WERI-Rb-1 (cell line): ENCODE measurements at places on chromosomes 2 and 18.

- no peak for DNase-seq
These were observed 2.5 kb upstream of the OSR1 start for GRCh38 chr2:19360966-19361321.

GRCh38 chr2:42804338-42804737 is 12.0 kb upstream of the HAAO start:
- DNase-seq, result no peak

DNA sequence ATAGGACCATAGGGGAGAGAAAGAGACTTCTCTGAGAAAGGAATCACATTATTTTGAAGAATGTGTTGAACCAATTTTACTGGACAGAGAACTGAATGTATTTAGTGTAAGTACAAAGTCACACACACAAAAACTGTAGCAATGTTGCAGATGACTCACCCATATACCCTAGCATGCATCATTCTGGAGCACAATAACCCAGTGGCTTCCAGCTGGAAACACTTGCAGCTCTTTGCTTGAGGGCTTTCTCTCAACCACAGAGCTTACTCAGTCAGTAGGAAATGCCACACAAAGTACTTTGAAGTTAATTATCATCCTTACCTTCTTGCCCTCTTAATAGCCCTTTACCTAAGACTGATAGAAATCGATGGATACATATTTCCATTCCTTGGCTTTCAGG is 760.0 kb upstream of the FSHR start:
- no peak for DNase-seq

GRCh38 chr18:36697905-36698304 is 130.9 kb downstream of the TPGS2 start:
- DNase-seq, result no peak

DNA sequence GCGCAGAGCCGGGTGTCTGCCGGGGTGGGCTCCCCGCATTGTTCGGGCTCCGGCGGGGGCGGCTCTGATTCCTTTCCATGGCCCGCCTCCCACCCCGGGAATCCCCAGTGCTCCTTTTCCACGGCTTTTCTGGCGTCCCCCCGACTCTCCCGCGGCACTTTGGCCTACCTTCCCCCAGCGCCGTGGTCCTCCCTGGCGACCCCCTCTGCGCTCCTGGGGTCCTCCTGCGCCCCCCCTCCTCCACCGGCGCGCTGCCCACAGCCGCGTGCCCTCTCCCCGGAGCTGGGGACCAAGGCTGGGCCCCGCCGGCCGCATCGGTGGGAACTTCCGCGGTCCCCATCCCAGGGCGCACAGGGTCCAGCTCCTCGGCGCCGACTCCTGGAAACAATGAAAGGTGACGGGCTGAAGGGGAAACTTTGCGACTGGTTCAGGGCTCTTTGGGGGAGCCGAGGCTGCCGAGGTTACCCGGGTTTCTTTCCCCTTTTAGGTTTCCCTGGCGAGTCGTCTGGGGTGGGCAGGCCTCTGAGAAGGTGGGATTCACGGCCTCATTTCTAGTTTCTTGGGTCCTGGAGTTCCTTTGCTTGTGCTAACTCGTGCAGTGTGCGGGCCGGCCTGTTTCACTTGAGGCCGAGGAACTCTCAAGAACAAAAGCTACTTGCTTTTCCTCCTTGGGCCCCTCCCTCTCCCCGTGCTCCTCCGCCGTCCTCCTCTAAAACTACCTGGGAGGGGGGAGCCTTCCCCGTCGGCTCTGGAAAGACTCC is 2.2 kb downstream of the TGIF1 start:
- peak; percentile 30 for DNase-seq

DNA sequence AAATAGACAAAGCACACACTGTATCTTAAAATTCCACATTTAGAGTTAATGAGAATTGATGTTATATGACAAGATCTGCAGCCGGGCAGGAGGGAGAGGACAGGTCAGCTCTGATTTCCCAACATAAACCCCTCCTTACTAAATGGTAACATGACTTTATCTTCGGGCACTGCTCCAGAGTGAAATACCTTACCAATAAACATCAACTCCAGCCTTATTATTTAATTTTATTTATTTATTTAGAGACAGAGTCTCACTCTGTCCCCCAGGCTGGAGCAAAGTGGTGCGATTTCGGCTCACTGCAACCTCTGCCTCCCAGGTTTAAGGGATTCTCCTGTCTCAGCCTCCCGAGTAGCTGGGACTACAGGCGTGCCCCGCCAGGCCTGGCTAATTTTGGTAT is 1.7 kb downstream of the CYB5A start:
- no peak for DNase-seq

DNA sequence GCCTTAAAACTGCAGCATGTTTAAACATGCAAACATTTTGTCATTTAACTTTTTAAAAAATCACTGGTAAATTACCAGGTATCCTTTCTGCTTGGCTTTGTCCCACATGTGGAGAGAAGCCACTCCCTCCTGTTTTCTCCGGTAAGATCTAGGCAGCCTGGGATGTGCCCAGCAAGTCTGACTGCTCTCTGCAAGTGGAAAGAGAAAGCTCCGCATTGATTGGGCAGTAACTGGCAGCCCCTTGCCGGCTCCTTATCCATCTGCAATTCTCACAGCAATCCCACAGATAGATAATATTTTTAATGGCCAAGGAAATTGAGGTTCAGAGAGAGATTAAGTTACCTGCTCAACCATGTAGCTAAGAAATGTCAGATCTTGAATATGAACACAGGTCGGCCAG is 136.1 kb downstream of the TMEM200C start:
- DNase-seq, result no peak

DNA sequence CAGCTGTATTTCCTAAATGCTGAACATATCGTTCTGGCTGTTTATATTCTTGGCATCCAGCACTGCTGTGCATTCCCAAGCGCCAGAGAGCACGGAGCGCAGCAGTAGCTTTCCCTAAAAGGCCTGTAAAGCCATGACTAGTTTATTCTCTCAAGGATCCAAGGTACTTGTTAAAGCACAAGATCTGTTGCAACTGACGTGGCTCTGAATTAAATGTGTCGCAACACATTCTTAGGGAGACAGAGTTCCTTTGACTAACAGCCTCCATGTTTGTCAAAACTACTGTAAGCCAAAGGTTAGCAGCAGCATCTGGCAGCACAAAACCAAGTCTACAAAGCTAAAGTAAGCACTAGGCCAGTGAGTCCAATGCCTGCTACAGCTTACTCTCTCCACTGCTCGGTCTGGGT is 188.6 kb upstream of the FN1 start:
- no peak for DNase-seq

GRCh38 chr2:207230261-207231105 is 64.7 kb upstream of the KLF7 start:
- peak; percentile 23 for DNase-seq

- no peak for DNase-seq
These were observed 123.6 kb upstream of the EFEMP1 start for GRCh38 chr2:56047136-56047535.

DNA sequence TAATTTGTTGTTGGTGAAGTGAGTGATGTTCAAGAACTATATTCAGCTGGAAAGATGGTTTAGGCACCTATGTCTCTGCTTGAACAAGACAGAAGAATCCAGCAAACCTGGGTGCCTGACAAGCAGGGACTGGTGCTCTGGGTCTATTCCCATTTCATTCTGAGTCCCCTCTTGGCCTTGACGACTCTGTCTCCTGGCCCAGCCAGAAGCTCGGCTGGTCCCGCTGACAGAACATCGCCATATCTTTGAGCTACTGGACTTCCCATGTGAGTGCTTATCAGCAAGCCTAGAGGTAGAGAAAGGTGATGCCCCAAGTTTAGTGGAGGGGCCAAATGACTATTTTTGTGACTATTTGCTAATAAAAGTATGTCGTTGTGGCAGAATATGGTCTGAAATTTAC is 48.2 kb downstream of the SDC1 start:
- no peak for DNase-seq

- no peak for DNase-seq
These were observed 58.2 kb upstream of the ACSL3 start for GRCh38 chr2:222802514-222803196.

DNA sequence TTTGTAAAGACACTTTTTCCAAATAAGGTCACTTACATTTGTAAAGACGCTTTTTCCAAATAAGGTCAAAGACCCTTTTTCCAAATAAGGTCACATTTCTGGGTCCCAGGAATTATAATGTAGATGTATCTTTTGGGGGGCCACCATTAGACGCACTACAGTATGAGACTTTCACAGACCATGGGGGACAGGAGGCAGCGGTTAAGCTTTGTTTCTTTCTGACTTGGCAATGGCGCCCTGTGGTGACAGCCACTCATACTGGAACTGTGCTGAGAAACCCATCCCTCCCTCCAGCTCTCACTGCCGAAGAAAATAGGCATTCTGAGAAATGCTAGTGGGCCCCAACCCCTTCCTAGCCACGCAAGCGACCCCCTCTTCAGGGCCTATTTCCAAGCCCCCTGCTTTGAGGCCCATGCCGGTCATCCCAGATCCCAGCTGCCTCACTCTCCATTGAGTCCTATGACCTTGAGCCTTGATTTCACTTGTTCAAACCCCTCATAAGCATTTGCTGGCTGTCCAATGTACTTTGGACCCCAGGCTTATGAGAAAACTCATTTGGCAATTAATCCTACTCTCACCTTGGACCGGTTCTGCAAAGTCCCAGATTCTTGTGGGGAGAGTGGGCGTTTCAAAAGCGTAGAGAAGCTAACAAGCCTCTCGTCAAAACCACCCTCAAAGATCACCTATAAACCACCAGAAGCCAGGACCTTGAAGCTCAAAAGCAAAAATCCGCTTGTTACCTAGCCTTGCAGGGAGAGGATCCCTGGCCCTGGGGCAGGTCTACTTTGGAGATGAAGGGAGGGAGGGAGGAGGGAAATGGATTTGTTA is 11.3 kb upstream of the SPATA3 start:
- DNase-seq, result no peak

- no peak for DNase-seq
These were observed 45.3 kb downstream of the ZNF521 start for GRCh38 chr18:25306671-25307070.

DNA sequence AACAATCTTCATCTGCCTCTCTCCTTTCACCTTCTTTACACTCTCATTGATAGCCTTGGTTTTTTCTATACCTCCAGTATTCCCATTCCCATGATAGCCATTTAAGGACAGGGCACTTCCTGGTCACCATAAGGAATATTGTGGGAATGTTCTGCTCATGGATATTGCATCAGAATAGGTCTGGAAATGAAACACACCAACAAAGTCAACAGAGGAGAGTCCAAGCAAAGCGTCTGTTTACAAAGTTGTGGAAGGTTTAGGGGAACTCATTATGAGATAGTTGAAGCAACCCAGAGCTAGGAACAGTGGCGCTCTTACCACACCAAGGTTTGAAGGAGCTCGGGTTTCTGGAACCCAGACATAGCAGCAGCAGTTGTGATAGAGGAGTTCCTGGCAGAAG is 150.3 kb upstream of the TNP1 start:
- DNase-seq, result no peak

GRCh38 chr2:3065928-3066327 is 311.7 kb downstream of the EIPR1 start:
- DNase-seq, result no peak

GRCh38 chr2:223589901-223590300 is 12.3 kb downstream of the SCG2 start:
- no peak for DNase-seq

DNA sequence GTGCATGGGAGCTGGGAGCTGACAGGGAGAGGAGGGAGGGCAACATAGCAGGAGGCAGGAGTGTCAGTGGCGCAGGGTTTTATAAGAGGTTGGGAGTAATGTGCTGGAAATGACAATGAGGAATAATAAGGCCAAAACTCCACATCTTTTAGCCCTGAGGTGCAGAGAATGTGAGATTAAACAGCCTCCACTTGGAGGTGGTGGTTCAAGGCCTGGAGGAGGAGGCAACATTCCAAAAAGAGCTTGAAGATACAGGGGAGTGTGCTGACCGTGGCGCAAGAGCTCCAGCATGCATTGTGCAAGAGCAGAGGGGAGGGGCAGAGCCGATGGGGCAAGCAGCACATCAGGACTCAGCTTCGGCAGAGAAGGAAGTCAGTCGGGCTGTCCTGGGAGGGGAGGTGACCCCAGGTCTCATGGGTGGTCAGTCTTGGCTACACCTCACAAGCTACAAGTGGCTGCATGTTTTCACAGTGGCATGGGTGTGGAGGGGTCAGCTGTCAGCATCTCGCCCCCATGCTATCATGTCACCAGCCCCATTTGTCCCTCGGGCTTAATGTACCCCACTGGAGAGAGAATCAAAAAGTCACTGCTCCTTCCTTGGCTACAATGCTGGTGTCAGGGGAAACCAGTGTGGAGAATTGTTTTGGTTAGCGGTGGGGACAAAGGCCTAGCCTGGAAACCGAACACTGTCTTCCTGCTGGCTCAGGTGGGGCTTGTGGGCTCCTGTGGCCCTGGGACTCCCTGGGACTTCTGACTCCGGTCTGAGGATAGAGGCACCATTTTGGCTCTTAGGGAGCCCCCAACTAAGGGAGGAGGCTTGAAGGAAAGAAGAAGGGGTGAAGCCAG is 208.0 kb downstream of the ZFP36L2 start:
- no peak for DNase-seq

DNA sequence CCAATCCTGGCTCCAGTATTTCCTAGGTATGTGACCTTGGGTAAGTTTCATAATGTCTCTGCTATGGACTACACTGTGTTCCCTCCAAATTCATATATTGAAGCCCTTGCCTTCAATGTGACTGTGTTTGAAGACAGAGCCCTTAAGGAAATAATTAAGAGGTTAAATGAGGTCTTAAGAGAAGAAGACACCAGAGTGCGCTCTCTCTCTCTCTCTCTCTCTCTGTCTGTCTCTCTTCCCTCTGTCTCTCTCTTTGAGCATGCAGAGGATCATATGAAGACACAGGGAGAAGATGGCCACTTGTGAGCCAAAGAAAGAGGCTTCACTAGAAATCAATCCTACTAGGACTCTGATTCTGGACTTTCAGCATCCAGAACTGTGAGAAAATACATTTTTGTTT is 52.2 kb downstream of the NXPH2 start:
- DNase-seq, result no peak

DNA sequence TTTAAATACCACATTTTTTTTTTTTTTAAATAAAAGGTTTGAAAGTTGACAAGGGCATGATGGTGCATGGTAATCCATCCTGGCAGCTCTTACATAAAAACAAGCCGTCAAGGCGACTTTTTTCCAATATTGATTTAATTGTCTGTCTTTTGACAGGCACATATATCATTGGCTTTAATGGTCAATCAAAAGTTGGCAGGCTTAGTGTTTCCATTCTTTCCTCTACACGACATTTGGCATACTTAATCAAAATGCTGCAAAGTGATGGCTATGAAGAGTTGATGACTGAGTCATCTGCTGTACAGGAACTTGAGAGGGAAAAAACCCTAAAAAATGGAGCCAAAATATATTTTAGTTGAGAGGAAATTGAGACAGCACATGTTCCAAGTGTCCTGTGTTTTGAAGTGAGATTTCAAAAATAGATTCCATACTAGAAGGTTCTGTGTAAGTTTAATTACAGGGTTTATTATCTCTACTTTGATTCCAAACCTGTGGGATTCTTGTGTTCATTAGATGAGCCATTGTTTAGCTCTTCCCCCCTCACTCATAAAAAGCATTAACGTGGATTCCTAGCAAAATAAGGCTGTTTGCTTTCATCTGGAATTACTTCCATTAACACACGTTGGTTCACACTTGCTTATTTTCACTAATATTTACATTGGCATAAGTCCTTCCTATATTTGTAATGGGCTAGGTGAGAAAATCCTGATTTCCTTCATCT is 3.2 kb downstream of the TSHZ1 start:
- DNase-seq, result no peak
